ENCODE measurements at places on chromosomes 6 and 20.

GRCh38 chr6:87945966-87946365 lies 101.7 kb upstream of the SPACA1 start:
- DNase-seq, result no peak

DNA sequence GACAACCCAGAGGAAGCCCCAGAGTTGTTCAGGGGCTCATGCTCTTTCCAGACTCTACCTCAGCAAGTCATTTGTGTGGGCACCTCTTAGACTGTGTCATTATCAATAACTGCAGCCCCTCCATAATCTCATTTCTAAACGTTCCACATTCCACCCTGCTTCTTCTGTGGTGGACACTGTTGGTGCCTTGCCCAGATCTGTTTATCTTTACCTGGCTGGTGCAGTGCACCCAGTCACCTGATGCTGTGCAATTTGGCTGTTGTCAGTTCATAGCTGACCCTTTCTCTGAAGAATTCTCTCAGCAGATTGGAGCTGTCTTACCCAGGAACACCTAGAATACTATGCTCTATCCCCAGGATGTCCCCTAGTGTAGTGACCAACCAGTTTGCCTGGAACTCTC lies 80.0 kb downstream of the ATRN start:
- DNase-seq, result no peak

- no peak for DNase-seq
Measured at GRCh38 chr20:59121714-59122565, 41.7 kb upstream of the ZNF831 start.

GRCh38 chr20:33522256-33522820 lies 32.4 kb downstream of the CBFA2T2 start:
- DNase-seq, result peak; percentile 39

- no peak for DNase-seq
Measured at GRCh38 chr6:31393932-31394331, 9.5 kb upstream of the MICA start.

- no peak for DNase-seq
Measured at GRCh38 chr6:140581601-140582000, 1207.2 kb upstream of the CITED2 start.

GRCh38 chr6:156776470-156776839 lies 723 bp upstream of the ARID1B start:
- peak; percentile 64 for DNase-seq

DNA sequence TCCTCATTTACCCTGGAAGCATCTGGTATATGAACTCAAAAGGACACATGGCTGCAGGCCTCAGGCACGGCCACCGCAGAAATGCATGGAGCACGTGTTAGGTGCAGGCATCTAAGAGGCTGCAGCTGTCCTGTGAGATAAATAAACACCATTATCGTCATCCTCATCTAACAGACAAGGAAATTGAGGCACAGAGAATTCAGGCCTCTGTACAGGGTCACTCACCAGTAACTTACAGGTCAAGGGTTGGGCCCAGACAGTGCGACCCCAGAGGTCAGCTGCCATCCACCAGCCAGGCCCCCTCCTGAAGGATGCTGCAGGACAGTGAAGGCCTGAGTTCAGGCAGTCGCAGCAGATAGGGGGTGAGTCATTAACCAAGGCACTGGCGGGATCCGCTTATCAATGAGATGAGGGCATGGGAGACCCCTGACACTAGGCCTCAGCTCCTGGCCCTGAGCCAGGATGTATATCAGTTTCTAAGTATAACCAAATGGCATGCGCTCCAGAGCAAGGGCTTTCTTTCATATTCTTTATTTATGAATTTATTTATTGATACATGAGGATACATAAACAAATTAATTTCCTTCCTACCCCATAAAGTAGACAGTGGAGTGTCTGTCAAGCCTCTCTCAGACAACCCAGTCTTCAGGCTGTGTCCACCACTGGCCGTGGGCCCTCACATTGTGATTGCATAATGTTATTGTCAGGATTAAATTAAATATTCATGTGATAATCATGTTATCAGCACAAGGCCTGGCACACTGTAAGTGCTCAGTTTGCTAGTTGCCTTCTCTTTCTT lies 316.9 kb downstream of the QKI start:
- DNase-seq, result no peak

DNA sequence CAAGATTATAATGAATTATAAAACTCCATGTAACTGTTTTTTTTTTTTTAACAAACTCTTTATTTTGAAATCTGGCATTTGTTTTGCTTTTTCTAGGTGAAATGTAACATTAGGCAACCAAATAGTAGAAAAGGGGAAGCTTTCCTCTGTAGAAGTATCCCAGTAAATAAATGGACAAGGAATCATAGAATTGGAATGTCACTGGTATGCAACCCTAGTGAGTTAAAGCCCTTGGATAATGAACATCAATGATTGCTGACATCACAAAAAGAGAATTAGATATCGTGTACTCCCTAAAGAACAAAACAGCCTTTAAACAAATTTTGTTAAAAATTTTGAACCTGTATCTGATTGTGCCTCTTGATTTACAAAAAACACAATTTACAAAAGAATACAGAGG lies 93.9 kb upstream of the OGFRL1 start:
- DNase-seq, result peak; percentile 82

DNA sequence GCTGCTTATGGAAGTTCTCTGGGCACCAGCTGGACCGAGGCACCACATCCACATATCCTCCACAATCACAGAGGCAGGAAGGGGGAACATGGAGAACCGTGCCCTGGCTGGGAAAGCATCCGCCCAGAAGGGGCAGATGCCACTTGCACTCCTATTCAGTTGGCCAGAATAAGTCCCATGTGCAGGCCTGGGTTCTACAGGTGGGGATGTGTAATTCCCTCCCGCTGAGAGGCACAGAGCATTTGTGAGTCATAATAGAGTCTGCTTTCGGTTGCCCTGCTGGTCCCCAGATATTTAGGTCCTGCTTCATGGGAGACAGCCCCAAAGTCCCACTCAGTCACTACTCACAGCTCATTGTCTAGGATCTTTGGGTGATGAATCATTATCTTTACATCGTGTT lies 104.0 kb downstream of the PHACTR3 start:
- no peak for DNase-seq

GRCh38 chr6:52612336-52613054 lies 35.6 kb upstream of the TRAM2 start:
- DNase-seq, result no peak

GRCh38 chr6:138246650-138247440 lies 28.6 kb upstream of the PBOV1 start:
- DNase-seq, result no peak

- no peak for DNase-seq
Measured at GRCh38 chr20:32251470-32251869, 26.0 kb upstream of the KIF3B start.

DNA sequence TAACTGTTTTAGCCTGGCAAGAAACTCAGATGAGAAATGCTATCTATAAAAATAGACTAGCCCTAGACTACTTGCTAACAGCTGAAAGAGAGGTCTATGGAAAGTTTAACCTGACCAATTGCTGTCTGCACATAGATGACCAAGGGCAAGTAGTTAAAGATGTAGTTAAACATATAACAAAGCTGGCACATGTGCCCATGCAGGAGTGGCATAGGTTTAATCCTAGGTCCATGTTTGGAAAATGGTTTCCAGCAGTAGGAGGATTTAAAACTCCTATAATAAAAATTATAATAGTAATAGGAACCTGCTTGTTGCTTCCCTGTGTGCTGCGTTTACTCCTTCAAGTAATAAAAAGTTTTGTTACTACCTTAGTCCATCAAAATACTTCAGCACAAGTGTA lies 51.2 kb upstream of the ADGRF4 start:
- no peak for DNase-seq
